ENCODE measurements at places on chromosomes 1 and 21.

DNA sequence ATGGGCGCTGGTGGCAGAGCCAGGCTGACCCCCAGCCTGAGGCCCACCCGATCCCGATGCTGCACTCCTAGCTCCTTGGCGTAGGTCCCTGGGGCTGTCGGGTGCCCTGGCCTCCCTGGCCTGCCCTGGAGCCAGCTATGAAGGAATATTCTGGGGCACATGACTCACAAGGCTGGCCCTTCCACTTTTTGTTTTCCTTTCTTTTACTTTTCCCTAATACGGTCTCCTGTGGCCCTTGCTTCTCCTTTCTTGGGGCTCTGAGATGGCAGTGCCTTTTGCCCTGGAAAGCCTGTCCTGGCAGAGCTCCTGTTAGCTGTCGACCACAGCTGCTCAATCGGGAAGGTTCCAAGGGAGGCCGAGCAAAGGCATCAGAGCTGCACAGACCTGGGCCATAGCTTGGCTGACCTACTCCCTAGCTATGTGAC lies 22.1 kb downstream of the ARHGEF10L start:
- DNase-seq = peak; percentile 45

DNA sequence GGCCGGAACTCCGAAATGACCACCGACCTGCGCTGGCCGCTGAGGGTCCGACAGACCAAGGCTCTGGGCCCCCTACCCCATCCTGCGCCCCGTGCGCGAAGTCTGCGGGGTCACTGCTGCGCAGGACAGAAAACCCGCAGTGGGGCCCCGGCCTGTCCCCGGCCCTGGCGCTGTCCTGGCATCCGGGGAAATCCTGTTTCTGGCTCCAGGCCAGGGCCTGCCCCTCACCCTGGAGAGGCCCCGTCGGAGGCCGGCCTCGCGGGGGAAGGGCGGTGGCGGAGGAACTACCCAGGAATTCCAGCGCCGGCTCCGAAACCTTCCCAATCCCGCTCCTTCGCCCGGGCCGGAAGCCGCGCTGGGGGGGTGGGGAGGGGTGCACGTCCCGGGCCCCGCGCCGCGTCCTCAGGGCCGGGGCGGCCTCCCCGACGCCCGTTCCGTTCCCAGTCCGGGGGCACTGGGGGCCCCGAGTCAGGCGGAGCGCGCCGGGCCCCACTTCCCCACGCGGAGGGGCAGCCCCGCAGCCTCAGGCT lies 77.0 kb downstream of the MORN1 start:
- peak; percentile 50 for DNase-seq

- DNase-seq = no peak
Observed at GRCh38 chr1:177137814-177138213, 26.7 kb downstream of the ASTN1 start.

DNA sequence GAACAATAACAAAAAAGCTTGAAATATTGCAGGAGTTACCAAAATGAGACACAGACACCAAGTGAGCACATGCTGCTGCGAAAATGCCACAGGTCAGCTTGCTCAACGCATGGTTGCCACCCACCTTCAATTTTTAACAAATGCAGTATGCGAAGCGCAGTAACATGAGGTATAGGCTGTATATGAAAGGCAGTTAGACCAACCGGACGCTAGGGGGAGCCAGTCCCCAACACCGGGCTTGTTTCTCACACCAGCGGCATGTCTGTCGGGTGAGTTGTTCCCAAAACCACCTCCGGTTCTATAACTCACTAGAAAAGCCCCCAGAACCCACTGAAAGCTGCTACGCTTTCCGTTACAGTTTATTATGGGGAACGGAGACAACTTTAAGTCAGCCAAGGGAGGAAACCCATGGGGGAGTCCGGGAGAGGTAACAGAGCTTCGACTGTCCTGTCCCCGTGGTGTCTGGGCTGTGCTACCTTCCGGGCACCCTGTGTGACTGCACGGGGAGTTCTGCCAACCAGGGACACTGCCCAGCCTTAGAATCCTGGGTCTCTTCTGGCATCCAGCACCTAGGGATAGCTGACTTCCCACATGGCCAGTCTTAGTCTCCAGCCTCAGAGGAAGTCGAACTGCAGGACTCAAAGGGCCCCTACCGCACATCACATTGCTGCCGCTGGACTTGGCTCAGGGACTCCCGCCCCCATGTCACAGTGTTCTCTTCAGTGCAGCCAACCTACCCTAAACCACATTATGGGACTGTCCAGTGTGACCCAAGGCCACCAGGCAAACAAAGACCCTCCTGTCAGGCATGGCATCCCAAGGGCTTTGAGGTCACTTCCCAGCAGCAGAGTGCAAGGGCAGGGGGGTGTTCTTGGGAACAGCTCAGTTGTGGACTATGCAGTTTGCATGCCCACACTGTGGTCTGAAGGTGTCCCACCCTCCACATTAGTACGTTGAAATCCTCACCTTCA lies 14.0 kb downstream of the RNF187 start:
- DNase-seq = peak; percentile 83

- peak; percentile 66 for DNase-seq
Observed at GRCh38 chr1:234114648-234115307, 210.3 kb downstream of the SLC35F3 start.

DNA sequence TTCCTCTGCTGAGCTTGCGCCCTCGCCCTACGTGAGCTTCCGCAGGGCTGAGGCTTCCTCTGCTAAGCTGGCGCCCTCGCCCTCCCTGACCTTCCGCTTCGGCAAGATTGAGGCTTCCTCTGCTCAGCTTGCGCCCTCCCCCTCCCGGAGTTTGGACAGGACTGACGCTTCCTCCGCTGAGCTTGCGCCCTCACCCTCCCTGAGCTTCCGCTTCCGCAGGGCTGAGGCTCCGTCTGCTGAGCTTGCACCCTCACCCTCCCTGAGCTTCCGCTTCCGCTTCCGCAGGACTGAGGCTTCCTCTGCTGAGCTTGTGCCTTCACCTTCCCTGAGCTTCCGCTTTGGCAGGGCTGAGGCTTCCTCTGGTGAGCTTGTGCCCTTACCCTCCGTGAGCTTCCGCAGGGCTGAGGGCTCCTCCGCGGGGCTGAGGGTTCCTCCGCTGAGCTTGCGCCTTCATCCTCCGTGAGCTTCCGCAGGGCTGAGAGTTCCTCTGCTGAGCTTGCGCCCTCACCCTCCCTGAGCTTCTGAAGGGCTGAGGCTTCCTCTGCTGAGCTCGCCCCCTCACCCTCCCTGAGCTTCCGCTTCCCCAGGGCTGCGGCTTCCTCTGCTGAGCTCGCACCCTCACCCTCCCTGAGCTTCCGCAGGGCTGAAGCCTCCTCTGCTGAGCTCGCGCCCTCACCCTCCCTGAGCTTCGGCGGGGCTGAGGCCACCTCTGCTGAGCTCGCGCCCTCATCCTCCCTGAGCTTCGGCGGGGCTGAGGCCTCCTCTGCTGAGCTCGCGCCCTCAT lies 753.6 kb upstream of the TPTE start:
- no peak for DNase-seq

DNA sequence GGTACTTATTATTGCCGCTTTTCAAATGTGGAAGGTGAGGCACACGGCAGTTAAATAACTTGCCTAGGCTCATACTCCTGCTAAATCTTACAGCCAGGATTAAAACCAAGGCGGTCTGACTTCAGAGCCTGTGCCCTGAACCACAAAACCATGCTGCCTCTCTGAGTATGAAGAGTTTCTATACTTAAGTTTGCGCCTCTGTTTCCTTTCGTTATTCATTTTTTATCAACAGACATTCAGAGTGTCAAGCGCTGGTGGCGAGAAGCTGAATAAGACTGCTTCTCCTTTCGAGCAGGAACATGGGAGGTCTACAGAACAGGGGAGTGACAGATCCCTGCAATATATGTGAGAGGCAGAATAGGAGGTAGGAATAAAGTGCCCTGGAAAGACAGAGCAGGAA lies 96.0 kb upstream of the DUSP10 start:
- DNase-seq = no peak

DNA sequence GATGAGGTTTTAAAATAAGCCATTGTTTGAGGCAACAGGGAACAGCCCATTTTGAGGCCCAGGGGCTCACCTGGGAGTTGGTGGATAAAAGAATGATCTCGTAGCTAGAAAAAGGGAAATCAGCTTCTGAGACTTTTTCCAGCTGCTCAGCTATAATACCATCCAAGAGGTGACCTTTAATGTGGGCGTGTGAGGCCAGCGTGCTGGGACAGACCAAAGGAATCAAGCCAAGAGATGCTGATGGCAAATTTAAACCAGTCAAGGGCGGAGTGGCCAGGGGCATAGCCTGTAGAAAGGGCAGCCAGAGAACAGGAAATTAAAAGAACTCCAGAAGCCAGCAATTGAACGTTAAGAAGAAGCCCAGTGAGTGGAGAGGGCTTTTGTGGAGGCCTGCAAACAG lies 132.6 kb downstream of the IER5 start:
- no peak for DNase-seq

DNA sequence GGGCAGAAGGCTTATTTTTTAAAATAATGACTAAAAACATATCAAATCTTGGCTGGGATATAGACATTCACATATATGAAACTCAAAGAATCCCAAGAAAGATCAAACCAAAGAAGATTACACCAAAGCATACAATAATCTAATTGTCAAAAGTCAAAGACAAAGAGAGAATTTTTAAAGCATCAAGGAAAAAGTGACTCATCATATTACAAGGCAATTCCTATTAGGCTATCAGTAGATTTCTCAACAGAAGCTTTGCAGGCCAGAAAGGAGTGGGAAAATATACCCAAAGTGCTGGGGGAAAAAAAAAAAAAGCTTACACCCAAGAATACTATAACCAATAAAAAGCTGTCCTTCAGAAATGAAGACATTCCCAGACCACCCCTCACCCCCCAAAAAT lies 375.6 kb downstream of the BRINP2 start:
- DNase-seq = peak; percentile 3

DNA sequence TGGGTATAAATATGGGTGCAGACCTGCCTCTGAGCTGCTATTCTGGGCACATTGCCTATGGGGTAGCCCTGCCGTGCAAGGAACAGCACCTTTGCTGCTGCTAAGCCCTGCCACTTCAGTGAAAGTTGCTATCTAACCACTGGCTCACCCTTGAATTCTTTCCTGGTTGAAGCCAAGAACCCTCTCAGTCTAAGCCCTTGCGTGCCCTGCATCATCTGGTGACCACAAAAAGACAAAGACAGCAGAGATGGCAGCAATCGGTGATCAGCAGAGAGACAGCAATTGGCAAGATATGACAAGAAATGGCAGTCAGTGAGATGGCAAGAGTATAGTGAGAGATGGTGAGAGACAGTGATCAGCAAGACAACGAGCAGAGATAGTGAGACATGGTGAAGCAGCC lies 418.3 kb downstream of the MATN1 start:
- DNase-seq = no peak

DNA sequence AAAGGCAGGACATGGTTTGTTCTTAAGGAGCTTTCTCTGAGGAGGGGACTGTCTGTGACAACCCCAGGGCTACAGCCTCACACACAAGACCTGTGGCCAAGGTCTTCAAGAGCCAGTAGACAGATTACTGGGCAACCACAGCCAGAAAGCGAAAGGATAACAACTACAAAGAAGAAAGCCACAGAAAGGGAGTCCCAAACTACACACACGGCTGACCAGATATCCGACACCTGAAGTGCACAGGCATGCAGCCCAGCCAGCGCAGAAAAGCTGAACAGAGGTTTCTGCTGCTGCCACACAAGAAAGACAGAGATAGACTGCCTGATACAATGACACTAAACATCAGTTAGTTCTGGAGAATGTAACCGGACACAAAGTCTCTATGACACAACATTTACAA lies 21.4 kb upstream of the NADK start:
- DNase-seq = no peak

GRCh38 chr1:63122079-63122478 lies 200.3 kb upstream of the FOXD3 start:
- no peak for DNase-seq

DNA sequence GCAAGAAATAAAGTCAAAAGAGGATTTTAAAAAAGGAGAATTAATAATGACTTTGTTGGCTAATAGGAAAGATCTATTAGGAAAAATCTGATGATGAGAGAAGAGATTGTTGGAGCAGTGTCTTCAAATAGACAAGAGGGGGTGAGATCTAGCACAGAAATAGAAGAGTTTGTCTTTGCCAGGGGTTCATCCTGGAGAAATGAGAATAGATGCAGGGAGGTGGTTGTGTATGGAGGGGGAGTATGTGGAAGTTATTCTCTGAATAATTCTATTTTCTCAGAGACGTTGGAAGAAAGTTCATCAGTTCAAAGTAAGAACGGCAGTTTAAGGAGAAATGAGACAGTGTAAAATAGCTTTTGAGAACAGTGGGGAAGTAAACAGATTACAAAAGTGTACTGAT lies 161.3 kb downstream of the TM2D1 start:
- no peak for DNase-seq

- DNase-seq = no peak
Observed at GRCh38 chr1:193730017-193730416, 543.6 kb upstream of the B3GALT2 start.

DNA sequence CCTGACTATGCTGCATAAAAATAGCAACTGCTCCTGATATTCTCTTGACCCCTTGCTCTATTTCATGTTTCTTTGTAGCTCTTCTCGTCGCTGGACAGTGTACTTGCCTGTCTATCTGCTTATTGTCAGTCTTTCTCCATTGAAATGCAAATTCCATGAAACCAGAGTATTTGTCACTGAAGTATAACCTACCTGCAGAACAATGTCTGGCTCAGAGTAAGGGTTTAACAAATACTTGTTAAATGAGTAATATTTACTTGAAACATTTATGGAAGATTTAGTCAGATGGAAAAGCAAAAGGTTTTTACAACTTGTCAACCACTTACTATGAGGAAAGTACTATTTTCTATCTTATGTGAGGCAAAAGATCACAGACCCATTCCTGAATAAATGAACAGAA lies 19.9 kb upstream of the ERICH3 start:
- peak; percentile 42 for DNase-seq

GRCh38 chr1:153340356-153340755 lies 8.3 kb downstream of the PGLYRP4 start:
- no peak for DNase-seq

DNA sequence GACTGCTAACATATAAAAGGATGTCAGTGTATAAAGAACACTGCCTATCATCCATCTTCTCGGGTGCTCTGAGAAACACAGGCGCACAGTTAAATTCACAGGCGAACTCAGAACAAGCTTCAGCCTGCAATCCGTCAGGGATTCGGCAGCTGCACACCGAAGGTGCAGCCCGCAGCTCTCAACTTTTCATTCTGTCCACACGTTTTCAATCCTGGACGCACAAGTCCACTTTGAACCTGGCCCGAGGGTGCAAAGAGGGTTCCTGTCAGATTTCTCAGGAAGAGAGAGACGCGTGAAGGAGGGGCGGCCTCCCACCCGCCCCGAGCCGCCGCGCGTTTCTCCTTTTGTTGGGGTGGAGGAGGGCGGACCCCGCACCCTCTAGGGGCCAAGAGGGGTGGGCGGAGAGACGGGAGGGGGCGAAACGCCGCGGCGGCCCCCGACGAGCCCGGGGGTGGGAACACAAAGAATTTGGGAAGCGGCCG lies 724 bp downstream of the DOCK7 start:
- peak; percentile 44 for DNase-seq

Measured in astrocyte of the spinal cord (primary cell).